ENCODE measurements at places on chromosomes 11 and 22.

GRCh38 chr22:41132550-41132949, 40.2 kb downstream of the EP300 start:
- DNase-seq = no peak

GRCh38 chr11:36308577-36308976, 12.5 kb downstream of the PRR5L start:
- DNase-seq = no peak

- no peak for DNase-seq
Observed at GRCh38 chr22:46060292-46061123, 83.5 kb upstream of the WNT7B start.

DNA sequence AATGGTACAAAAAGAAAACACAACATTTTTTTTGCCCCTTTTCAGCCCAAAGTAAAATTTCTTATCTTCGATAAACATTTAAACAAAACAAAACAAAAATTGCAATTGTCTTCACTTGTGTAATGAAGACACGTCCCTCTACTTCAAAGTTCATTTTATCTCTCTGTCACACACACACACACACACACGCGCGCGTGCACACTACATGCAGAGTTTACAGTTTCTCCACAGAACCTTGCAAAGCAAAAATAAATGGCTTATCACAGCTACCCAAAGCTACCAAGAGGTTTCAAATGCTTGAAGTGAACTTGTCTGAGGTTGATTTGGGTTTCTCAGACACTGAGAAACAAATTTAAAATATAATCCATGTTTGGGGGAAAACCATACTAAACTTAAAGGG, 72.3 kb downstream of the ETS1 start:
- DNase-seq = no peak

- DNase-seq = no peak
Observed at GRCh38 chr11:45678976-45679375, 13.6 kb upstream of the CHST1 start.

- no peak for DNase-seq
Observed at GRCh38 chr11:128555606-128556005, 31.8 kb downstream of the ETS1 start.

GRCh38 chr22:20065896-20066616, 14.0 kb upstream of the DGCR8 start:
- no peak for DNase-seq

DNA sequence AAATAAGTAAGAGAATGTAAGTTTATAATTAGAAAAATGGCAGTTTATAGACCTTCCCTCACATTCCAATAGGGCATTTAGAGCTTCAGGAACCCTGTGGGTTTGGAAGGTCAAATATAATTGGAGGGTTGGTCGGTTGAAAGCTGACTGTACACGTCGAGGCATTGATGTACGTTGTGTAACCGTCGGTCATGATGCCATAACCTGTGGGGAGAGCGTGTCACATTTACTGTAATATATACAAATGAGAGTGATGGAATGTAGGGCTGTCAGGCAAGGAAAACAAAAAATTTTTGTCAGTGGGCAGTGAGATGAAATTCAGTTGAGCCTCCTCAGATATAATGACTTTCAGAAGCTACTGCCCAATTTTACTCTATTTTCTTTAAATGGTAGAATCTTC, 88.5 kb downstream of the ARL14EP start:
- DNase-seq = no peak

GRCh38 chr22:36257948-36258670, 5.2 kb downstream of the APOL1 start:
- DNase-seq = no peak

DNA sequence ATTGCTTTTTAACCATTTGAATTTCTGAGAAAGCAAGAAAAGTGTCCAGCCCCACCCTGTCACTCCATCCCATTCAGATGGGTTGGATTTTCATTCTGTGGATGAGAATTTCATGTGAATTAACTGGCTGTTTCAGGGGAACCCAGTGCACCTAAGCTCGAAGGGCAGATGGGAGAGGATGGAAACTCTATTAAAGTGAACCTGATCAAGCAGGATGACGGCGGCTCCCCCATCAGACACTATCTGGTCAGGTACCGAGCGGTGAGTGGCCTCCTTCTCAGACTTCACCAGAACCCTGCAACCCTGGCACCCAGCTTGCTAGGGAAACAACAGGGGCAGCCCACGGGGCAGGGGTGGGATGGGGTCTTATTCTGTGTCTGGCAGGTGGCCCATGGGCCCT, 58.6 kb upstream of the TTC12 start:
- DNase-seq = no peak

GRCh38 chr11:70772950-70773349, 374.6 kb downstream of the CTTN start:
- DNase-seq = no peak

DNA sequence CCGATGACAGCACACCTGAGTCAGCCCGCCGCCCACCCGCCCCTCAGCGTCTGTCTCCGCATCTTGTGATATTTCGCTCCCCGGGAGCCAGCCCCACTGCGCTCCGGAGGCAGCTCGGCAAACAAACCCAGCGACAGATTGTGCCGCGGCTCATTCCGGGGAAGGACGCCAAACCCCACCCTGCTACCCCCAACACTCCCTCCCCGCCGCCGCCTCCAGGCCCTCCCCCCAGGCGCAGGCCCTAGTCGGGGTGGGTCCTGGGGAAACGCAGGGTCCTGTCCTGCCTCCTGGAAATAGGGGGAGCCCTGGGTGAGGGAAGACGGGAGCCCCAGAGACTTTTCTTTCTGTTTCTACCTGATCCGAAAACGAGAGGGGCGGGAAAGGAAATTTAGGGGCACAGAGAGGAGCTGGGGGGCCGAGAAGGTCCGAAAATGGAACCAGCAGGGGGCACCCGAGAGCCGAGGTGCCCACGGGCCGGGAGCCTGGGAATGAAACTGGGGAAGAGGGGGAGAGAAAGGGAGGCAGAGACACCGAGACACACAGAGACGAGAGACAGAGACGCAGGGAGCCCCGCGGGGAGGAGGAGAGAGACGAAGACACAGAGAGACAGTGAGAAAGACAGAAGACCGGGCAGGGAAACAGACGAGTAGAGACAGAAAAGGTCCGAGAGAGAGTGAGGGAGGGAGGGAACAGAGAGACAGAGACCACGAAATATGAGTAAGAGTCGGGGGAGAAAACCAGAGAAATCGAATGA, 1.7 kb upstream of the RTN4RL2 start:
- no peak for DNase-seq

DNA sequence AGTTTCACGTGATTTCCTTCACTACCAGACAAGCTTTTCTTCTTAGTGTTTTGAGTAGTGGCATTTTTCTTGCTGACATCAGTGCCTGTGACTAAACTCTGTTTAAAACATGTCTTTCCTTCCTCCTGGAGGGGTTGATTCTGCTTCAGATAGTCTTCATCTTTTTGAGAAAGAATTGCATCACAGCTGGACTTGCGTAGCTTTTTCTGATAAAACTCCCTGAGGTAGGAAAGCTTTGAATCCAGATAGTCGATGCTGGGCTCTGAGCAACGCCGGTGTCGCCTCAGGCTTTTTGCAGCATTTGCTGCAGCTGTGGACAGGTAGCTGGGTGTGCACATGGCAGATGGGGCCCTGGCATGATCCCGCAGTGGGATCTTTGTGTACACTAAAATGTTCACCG, 131.7 kb downstream of the ARHGAP20 start:
- DNase-seq = no peak

GRCh38 chr22:19117111-19117512, 5.1 kb downstream of the DGCR2 start:
- DNase-seq = no peak

GRCh38 chr11:119622454-119623143, 106.4 kb downstream of the NECTIN1 start:
- no peak for DNase-seq

GRCh38 chr11:116517584-116517983, 255.2 kb downstream of the BUD13 start:
- no peak for DNase-seq

DNA sequence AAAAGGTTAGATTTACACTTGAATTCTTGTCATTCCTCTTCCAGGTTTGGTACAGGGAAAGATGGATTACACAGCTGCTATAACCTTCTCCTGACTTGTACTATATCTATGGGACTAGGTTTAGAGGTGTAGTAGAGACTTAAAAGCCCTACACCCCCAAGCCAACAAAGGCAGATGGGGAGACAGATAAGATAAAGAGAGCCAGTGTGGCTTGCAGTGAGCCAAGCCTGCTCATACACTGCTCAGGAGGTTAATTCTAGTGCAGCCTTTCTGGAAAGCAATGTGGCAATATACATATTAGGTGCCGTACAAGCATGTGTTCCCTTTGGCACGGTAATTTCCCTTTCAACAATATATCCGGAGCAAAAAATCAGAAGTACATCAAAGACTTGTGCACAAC, 10.8 kb downstream of the SIK3 start:
- DNase-seq = no peak

GRCh38 chr11:123377355-123377754, 52.7 kb upstream of the GRAMD1B start:
- DNase-seq = no peak

- DNase-seq = no peak
Observed at GRCh38 chr11:68773521-68774193, 22.3 kb upstream of the TESMIN start.

DNA sequence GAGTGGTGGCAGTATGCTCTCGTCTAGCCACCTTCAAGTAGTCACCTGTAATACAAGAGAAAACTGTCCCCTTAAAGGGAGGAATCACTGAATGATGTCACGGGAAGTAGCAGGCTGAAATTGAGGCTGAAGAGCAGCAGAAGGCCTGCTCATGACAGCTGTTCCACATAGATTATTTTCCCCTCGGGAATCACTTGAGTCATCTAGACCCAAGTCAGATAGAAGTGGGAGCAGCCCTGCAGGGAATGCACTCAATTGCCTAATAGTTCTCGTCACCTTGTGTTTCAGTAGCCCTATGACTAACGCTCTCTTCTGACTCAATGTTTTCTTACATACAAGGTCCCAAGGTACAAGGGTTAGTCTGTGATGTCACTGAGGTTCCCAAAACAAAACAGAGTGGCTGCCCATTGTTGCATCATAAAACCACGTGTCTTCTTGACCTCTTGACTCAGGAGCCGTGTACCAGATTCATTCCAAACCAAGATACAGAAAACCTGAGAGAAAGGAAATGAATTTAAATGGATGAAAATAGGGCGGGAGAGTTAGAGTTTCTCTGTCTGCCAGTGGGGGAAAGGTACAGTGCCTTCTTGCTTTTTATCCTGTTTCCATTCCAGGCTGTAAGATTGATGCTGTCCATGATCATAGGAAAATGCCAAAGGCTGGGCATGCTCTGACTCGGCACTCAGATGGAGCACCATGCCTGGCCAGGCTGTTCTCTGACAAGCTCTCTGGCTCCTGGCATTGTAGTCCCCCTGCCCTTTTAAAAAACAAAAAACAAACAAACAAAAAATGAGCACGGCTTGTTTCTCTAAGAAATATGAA, 21.6 kb upstream of the C11orf96 start:
- no peak for DNase-seq

- no peak for DNase-seq
Observed at GRCh38 chr11:28483072-28483867, 375.1 kb downstream of the METTL15 start.

GRCh38 chr11:71518506-71519471, 8.3 kb upstream of the KRTAP5-7 start:
- DNase-seq = no peak

GRCh38 chr11:72781313-72782080, 12.3 kb downstream of the STARD10 start:
- peak; percentile 10 for DNase-seq

DNA sequence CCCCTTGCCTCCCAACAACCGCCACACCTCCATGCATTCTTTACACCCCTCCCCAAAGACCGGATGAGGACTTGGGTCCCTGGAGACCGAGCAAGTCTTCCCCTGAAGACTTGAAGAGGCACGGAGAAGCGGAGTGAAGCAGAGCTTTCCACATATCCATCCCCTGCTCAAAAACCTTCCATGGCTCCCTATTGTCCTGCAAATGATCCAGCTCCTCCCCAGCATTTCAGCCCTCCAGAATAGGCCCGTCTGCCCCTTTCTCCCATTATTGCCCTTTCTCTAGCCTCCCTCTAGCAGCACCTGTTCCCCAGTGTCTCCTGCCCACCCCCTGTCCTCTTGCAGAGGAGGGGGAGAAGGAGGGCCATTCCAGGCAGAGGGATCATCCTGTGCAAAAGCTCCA, 59.8 kb downstream of the CYTH4 start:
- no peak for DNase-seq

- DNase-seq = no peak
Observed at GRCh38 chr11:29361369-29361768, 655.5 kb downstream of the KCNA4 start.

DNA sequence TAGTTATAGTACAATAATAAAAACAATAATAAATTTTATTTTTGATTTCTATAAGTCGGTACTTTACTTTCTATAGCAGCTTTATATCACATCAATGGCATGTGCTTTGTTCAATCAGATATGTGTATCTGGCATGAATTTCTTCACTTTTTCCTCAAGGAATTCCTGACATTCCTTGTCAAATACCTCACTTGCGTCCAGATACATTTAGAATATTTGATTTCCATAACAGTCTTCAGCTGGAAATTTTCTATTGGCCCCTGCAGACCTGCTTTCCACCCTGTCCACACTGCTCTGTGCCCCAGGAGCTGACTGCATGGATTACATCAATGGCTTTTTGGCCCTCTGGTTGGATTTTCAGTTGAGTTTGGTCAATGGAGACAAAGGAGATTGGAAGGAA, 93.2 kb downstream of the FAR1 start:
- DNase-seq = no peak

GRCh38 chr11:36837831-36838437, 239.9 kb upstream of the RAG2 start:
- DNase-seq = no peak

GRCh38 chr22:28395920-28396753, 283.5 kb downstream of the TTC28 start:
- no peak for DNase-seq

DNA sequence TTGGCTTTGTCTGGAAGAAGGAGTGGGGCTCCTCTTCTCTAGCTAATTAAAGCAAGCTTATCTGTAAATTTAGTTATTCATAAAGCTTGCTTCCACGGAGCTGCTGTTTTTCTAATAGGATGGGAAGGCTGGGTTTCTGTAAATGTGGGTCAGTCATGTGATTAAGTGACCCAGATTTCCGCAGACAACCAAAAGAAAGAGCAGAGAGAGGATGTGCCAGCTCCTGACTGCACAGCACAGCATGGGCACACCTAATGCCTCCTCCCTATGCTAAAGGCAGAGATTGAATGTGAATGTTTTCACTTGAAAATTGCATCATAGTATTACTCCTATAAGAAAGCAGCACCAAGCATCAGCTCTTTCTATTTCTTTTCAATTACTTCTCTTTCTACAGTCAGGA, 160.2 kb downstream of the FAT3 start:
- no peak for DNase-seq

GRCh38 chr11:112292785-112293407, 32.2 kb upstream of the PLET1 start:
- no peak for DNase-seq

- DNase-seq = no peak
Observed at GRCh38 chr11:76501526-76502202, 56.8 kb downstream of the EMSY start.

- DNase-seq = no peak
Observed at GRCh38 chr11:126081915-126082250, 19.2 kb upstream of the CDON start.

DNA sequence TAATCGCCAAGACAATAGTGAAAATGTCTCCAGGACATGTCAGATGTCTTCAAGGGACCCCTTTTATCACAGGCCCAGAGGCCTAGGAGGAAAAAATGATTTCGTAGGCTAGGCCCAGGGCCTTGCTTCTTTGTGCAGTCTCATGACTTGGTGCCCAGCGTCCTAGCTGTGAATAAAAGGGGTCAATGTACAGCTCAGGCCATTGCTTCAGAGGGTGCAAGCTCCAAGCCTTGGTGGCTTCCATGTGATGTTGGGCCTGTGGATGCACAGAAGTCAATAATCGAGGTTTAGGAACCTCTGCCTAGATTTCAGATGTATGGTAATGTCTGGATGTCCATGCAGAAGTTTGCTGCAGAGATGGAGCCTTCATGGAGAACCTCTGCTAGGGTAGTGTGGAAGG, 20.7 kb upstream of the MTMR2 start:
- no peak for DNase-seq
